ENCODE measurements at places on chromosomes 2 and 18. TPM values are rescaled to one million over a fixed set of nuclear protein-coding genes. Genes with fewer than 3 reads are reported as not detected.

The TSPYL6 gene
- total RNA-seq = not detected

DNA sequence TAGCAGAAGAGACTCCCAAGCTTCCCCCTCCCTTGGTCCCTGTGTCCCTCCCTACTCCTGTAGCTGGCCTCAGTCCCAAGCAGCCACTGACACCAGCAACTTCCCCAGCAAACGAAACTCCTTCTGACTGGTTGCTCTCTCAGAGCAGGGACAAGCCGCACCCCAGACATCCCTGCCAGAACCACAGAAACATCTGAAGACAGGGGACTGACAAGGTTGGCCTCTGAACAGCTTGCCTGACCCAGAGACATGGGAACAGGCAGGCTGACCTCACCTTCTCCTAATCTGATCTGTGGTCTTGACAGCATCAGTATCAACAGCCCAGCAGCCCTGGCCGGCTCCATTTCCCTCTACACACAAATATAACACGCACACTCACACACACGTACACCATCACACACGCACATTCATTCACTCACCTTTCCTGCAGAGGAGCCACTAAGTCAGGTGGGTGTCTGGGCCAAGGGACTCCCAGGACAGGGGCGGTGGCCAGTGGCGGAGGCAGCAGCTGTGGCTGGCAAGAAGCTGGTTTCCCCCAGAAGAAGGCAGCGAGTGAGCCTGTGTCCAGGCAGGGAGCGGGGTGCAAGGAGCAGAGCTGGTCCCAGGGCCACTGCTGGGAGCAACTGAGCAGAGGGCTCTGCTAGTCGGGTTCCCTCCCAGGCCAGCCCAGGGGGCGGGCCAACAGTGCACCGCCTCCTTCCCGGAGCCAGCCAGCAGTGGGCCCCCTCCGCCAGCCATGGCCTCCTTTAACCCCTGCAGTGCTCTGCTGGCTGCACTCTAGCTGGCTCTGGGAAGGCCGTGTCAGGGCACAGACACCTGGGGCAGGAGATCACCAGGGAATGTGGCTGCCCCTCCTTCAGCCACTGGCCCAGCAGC is 59.1 kb downstream of the TNS1 start:
- DNase-seq = no peak
- no peaks in the 10 kb centered on the region for H3K36me3 ChIP-seq
- H3K4me3 ChIP-seq = no peak overlapping the region
- H3K4me1 ChIP-seq = peaks cover 2% of the 10 kb centered on the region

DNA sequence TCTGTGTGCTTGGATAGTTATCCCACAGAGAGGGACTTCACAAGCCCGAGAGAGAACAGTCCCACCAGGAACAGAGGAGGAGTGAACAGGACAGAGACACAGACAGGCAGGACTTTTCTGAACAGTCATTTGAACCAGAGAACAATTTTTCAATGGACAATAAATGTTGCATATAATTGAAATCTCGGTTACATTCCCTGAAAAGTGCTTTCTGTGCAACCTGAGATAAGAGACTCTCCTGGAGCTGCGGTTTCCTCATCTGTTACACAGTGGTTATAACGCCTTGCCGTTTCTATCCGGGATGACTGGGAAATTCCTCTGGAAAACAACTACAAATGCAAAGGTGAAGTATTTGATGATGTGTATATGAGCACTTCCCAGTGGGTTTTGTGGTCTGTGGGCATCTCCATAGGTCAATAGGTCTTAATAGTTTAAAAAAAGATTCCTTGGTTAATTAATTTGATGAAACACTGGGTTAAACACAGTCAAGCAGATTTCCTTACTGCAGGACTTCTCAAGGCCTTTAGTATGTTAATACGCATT is 87.2 kb upstream of the HPCAL1 start:
- H3K27me3 ChIP-seq = no peaks in the 10 kb centered on the region
- H3K4me1 ChIP-seq = no peaks in the 10 kb centered on the region
- peaks cover 3% of the 10 kb centered on the region for H3K36me3 ChIP-seq
- H3K27ac ChIP-seq = no peak overlapping the region
- no peak overlapping the region for H3K4me3 ChIP-seq

DNA sequence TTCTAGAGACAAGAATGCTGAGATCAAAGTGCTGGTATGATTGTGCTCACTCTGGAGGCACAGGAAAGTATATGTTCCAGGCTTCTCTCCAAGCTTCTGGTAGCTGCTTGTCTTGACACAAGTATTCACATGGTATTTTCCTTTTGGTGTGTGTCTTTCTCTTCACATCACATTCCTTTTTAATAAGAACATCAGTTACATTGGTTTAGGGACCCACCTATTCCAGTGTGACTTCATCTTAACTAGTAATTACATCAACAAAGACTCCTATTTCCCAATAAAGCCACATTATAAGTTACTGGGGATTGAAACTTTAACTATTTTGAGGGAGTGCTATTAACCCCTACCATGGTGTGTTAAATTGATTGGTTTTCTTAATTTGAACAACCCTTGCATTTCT is 119.1 kb downstream of the FSIP2 start:
- H3K27me3 ChIP-seq = no peaks in the 10 kb centered on the region
- no peak for DNase-seq

DNA sequence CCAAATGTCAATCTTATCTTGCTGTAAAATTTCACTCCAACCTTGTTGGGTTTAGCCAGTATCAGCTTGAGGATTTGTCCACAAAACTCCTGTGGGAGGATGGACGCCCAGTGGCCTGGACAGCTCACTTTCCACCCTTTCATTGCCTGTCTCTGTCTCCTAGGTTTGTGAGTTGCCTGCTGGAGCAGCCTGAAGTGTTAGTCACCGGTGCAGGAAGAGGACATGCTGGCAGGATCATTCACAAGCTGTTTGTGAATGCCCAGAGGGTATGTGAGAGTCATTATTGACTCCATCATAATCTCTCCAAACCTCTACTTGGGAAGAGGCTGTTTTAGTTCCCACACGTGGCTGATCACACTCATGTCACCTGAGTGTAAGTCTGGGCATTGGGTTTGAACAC is 112.3 kb downstream of the RAB3GAP1 start:
- H3K4me3 ChIP-seq = no peak overlapping the region
- H3K4me1 ChIP-seq = peaks cover 11% of the 10 kb centered on the region
- peaks cover 24% of the 10 kb centered on the region for H3K36me3 ChIP-seq
- H3K27me3 ChIP-seq = no peaks in the 10 kb centered on the region
- H3K27ac ChIP-seq = peak overlapping the region; percentile 26

DNA sequence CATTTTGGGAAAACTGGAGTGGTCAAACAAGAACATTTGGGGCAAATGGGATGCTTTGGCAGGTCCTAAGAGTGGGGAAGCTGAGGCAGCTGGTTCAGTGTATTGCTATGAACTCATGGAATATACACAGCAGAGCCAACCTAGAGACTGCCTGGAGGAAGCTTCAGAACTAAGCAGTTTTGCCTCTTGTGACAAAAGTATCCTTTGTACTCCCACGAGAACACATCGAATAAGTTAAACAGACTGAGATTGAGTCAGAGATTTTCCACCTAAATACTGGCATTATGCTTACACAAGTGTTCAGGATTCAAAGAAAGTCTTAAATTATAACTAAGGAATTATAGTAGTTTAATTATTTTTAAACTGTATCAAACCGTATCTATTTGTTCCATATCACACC is 5.2 kb upstream of the ARMC9 start:
- no peaks in the 10 kb centered on the region for H3K36me3 ChIP-seq
- H3K4me3 ChIP-seq = no peak overlapping the region
- no peak overlapping the region for H3K27ac ChIP-seq
- DNase-seq = no peak
- peaks cover 10% of the 10 kb centered on the region for H3K27me3 ChIP-seq

- no peak overlapping the region for H3K27ac ChIP-seq
- no peak overlapping the region for H3K4me3 ChIP-seq
- H3K36me3 ChIP-seq = peaks cover 45% of the 10 kb centered on the region
- no peaks in the 10 kb centered on the region for H3K27me3 ChIP-seq
- H3K4me1 ChIP-seq = no peaks in the 10 kb centered on the region
These were observed 20.0 kb downstream of the CCDC138 start for GRCh38 chr2:108806371-108807113.

The ZNF396 gene
- 0.74 TPM for total RNA-seq

DNA sequence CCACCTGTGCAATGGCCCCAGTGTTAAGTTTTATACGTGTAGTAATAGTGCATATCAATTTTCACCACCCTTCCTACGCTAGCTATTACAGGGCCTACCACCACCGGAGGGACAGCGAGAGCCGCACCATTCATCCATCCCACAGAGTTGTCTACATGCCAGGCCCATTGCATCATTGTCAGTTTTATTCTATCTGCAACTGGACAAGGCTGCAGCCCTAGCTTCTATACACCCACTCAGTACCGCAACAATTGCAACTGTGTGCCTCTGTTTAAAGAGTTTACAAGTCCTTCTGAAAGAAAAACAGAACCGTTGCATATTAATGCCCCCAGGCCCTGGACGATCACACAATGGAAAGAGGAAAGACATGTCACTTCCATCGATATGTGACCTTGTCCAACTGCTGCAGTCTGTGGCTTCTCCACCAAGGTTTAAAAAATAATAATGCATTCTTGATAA is 58.6 kb downstream of the ZEB2 start:
- peaks cover 3% of the 10 kb centered on the region for H3K27me3 ChIP-seq
- no peak overlapping the region for H3K27ac ChIP-seq
- no peaks in the 10 kb centered on the region for H3K36me3 ChIP-seq
- no peak for DNase-seq
- H3K4me3 ChIP-seq = no peak overlapping the region
- H3K4me1 ChIP-seq = peaks cover 4% of the 10 kb centered on the region

The AFF3 gene
- total RNA-seq = 1.5 TPM
